Hypothalamus (tissue), 51 donors: ENCODE measurements at places on chromosomes 7 and 10.

DNA sequence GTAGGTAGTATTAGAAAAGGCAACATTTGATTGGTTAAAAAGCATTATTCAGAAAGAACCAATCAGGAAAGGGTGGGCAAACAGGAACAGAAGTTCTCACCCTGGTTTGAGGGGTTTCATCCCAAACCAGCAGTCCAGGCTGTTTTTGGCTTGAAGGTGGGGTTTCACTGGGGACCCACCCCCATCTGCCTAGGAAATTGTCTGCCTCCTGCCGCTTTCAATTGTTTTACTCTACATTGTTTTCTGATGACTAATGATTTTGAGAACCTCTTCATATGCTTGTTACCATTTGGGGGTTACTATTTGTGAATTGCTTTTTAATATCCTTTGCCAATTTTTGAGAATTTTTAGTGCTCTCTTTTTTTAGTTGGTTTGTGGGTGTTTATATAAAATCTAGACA lies 3.3 kb upstream of the PCBD1 start:
- no peak for DNase-seq

- no peak for DNase-seq
Observed at GRCh38 chr10:122162671-122163173, 108.4 kb upstream of the BTBD16 start.

- DNase-seq, result no peak
Observed at GRCh38 chr7:141660259-141660658, 41.7 kb downstream of the DENND11 start.

DNA sequence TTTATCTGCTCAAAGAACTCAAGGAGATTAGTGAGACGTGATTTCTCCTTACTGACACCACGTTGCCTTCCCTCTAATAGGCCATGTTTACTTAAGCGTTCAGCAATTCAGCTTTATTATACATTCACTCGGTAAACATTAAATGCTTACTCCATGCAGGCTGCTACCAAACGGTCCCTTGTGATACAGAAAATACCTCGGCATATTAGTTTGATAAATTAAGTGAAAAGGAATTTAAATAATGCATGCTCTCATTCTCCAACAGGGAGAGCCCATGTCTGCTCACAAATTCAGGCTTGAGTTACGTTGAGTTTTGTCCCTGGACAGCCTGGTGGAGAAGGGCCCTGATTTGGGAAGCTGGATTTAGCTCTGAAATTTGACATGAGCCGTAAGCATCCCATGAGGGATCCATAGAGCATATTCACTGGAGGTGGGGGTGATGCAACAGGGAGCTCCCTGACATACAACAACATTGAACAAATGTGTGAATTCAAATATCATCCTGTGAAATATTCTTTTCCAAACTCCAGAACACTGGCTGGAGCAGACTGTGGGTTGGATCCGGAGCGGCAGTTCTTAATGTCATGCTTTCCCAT lies 86.3 kb downstream of the TBXAS1 start:
- DNase-seq, result no peak

- DNase-seq, result no peak
Observed at GRCh38 chr7:112765105-112765504, 25.1 kb downstream of the TMEM168 start.

GRCh38 chr7:69399401-69399800 lies 198.9 kb upstream of the AUTS2 start:
- peak; percentile 28 for DNase-seq

- DNase-seq, result no peak
Observed at GRCh38 chr7:17486835-17487234, 188.4 kb downstream of the AHR start.

DNA sequence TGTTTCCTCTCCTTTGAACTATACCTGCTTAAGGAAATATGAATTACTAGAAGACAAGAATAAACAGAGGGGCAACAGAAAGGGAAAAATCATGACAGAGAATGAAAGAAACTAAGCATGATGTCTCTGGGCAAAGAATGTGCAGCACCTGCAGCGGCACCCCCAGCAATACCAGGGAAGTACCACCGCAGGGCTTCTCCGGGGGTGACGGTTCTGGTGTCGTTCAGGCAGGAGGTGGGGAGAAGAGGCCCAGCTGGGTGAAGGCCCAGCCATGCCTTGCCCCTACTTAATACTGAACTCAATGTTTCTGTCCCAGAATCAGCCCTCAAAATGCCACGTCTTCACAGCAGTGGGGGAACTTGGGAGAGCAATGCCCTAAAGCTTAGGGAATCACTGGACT lies 337.6 kb downstream of the CDC14C start:
- DNase-seq, result no peak

DNA sequence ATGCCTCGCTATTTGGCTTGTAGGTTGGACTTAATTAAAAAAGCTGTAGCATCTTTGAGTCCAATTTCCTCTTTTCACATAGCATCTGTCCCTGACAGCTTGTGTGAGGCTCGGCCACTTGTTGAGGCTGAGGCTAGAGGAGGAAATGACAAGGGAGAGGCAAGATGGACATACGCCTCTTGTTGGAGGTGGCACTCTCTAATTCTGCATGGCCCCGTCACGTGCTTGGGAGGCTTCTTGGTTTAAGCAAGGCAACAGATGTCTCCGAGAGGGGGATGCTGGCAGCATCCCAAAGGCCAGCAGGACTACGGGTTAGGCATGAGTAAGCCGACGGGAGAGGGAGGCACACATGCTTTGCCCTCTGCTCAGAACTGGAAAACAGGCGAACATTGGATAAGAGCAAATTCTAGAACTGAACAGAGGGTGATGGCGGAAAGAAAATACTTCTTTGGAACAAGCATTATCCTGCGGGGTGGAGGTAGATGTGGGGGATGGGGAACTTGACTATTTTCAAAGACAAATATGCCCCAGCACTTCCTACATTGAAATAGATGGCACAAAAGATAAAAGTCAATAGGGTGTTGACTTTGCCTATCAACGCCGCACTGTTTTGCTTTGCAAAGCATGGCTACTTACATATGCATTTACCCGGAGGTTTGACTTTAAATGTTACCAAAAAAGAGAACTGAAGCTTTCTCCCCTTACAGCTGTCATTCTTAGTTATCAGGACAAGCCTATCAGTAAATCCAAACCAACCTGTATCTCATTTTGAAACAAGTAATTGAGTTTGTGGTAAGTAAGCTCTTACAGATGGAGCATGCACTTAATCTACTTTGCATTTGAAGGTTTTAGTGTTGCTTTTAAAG lies 94.8 kb downstream of the CHN2 start:
- peak; percentile 42 for DNase-seq

GRCh38 chr7:116766881-116767280 lies 94.9 kb downstream of the MET start:
- no peak for DNase-seq

GRCh38 chr7:31734456-31734855 lies 47.4 kb downstream of the PPP1R17 start:
- DNase-seq, result no peak

GRCh38 chr7:90621747-90622140 lies 25.6 kb downstream of the CDK14 start:
- no peak for DNase-seq

- peak; percentile 33 for DNase-seq
Observed at GRCh38 chr10:69492091-69492745, 41.0 kb downstream of the TSPAN15 start.

DNA sequence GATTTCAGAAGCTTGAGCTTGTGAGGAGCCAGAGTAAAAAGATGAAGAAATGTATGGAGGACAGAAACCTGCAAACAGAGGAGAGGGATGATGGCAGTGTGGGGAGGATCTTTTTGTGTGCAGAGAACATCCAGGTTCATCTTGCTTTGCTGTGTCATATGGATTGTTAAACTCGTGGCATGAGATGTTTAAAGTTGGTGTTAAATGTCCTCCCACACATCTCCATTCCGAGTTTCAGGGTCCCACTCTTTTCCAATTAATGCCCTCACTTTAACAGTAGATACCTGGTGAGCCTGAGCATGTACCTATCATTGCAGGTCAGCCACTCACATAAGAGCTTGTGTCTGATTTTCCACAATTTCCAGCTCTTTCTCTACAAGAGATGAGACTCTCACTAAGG lies 147.7 kb downstream of the ST7 start:
- DNase-seq, result no peak

- DNase-seq, result no peak
Observed at GRCh38 chr7:36965625-36966024, 241.3 kb upstream of the AOAH start.

- DNase-seq, result no peak
Observed at GRCh38 chr10:4239186-4239585, 454.2 kb upstream of the KLF6 start.

DNA sequence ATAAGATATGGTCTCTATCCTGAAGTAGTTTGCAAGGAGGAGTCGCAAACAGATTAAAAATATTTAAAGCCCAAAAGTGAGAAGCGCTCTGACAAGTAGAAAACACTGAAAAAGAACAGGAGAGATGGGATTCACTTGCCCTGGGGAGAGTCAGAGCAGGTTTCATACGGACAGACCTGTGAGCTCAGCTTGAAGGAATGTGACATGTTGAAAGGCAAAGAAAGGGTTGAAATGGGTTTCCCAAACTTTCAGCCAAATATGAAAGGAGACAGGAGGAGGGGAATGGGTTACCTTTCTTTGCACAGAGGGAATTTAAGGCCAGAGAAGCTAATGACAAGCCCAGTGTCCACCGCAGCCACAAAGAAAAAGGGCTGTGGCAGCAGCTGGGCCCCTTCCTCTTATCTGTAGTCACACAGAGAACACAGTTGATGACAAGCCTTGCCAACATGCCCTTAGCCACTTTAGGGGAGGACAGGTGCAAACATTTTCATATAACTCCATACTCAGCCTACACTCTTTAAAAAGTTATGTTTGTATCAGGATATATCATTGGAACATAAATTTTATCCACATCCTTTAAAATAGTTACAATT lies 14.9 kb downstream of the HOXA1 start:
- DNase-seq, result no peak

- DNase-seq, result no peak
Observed at GRCh38 chr7:22713463-22713862, 13.5 kb upstream of the IL6 start.
